Cardiac septum (tissue), 1 donor: ENCODE measurements at places on chromosomes 5 and 9. TPM values are rescaled to one million over a fixed set of nuclear protein-coding genes. Genes with fewer than 3 reads are reported as not detected.

Gene SHISAL2B
- not detected for total RNA-seq

Gene PDE8B
- 5.7 TPM for total RNA-seq

Gene AIF1L
- 11.0 TPM for total RNA-seq

Gene QRFP
- not detected for total RNA-seq

Gene HMGCR
- 12.6 TPM for total RNA-seq

Gene PCDHA3
- total RNA-seq, result 0.11 TPM

Gene LHX6
- 10.8 TPM for total RNA-seq

Gene C5
- total RNA-seq, result 1.1 TPM

Gene RAB3C
- total RNA-seq, result 0.59 TPM

Gene SPATA31D4
- total RNA-seq, result not detected

Gene TAF11L10
- total RNA-seq, result not detected

Gene ARHGEF39
- 0.48 TPM for total RNA-seq

Gene DAB2IP
- total RNA-seq, result 60.3 TPM

Gene EXOSC2
- 12.7 TPM for total RNA-seq

Gene RALGPS1
- 21.8 TPM for total RNA-seq

Gene CCDC180
- total RNA-seq, result 2.2 TPM

Gene PAEP
- not detected for total RNA-seq

Gene RASGRF2
- 8.2 TPM for total RNA-seq

Gene PTGES
- 1.1 TPM for total RNA-seq

Gene SLC24A2
- 0.30 TPM for total RNA-seq

Gene LMAN2
- 67.5 TPM for total RNA-seq

Gene LCN1
- not detected for total RNA-seq

Gene CD180
- 0.48 TPM for total RNA-seq

Gene IFNA21
- not detected for total RNA-seq

Gene IL3
- not detected for total RNA-seq

Gene ZNF618
- 1.7 TPM for total RNA-seq

Gene CDH18
- total RNA-seq, result not detected

Gene KCNN2
- 2.6 TPM for total RNA-seq

Gene ZNF608
- 18.8 TPM for total RNA-seq

Gene SLC35D2
- total RNA-seq, result 12.9 TPM

Gene HAVCR2
- 1.7 TPM for total RNA-seq

Gene CD72
- 0.59 TPM for total RNA-seq

Gene ABL1
- 38.0 TPM for total RNA-seq

Gene NSG2
- total RNA-seq, result 1.5 TPM

Gene CDC20B
- not detected for total RNA-seq

Gene LECT2
- not detected for total RNA-seq

Gene AGXT2
- not detected for total RNA-seq

Gene PCDHGC3
- total RNA-seq, result 16.9 TPM

Gene BRINP1
- 1.7 TPM for total RNA-seq

Gene SLC36A2
- total RNA-seq, result not detected

Gene PHF24
- total RNA-seq, result 0.57 TPM

Gene POLR3G
- total RNA-seq, result 0.97 TPM

Gene NMUR2
- total RNA-seq, result not detected

Gene TNFSF8
- total RNA-seq, result 0.86 TPM

Gene RNF183
- total RNA-seq, result not detected

Gene SLC46A2
- total RNA-seq, result 0.16 TPM

Gene TMEFF1
- total RNA-seq, result 0.46 TPM

Gene DDX4
- not detected for total RNA-seq

Gene MOB3B
- 0.51 TPM for total RNA-seq

Gene SVEP1
- 6.7 TPM for total RNA-seq

Gene CCDC192
- total RNA-seq, result not detected

Gene SLC6A7
- not detected for total RNA-seq

Gene KCTD16
- 0.08 TPM for total RNA-seq

Gene DPP7
- 150 TPM for total RNA-seq

Gene GAS1
- total RNA-seq, result 9.0 TPM

Gene SAP30L
- total RNA-seq, result 32.3 TPM

Gene HRCT1
- total RNA-seq, result 1.5 TPM

Gene PLEKHG4B
- total RNA-seq, result 0.03 TPM

Gene INSL4
- total RNA-seq, result not detected
